ENCODE measurements at places on chromosomes 1 and 21.

DNA sequence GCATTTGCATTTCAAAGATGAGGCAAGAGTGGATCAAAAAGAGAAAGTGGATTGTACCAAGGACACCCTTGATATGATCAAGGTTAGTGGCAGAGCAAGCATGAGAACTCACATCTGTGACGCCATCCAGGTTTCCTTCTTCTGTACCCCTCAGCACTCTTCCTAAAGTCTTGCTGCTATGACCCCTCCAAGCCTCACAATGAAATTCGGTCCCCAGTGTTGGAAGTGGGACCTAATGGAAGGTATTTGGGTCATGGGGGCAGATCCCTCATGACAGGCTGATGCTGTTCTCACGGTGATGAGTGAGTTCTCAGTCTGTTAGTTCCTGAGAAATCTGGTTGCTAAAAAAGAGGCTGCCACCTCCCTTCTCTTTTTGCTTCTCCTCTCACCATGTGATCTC lies 86.4 kb downstream of the PGM1 start:
- DNase-seq: no peak

DNA sequence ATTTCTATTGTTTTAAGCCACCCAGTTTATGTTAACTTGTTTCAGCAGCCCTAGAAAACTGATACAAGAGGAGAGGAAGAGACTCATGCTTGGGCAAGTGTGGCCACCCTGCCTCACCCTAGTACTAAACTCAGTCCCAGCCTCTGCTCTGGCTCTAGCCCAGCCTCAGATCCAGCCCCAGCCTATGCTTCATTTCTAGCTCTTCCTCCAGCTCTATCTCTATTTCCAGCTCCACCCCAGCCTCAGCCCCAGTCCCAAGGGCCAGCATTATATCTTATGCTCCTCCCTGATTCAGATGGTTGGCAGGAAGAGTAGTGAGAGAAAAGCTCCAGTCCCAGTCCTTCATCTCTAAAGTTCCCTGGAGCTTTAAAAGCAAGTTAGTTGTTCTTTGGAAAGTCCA lies 535.5 kb downstream of the PTPRC start:
- DNase-seq: no peak

- no peak for DNase-seq
These were observed 70.9 kb downstream of the SDC3 start for GRCh38 chr1:30837653-30838052.

DNA sequence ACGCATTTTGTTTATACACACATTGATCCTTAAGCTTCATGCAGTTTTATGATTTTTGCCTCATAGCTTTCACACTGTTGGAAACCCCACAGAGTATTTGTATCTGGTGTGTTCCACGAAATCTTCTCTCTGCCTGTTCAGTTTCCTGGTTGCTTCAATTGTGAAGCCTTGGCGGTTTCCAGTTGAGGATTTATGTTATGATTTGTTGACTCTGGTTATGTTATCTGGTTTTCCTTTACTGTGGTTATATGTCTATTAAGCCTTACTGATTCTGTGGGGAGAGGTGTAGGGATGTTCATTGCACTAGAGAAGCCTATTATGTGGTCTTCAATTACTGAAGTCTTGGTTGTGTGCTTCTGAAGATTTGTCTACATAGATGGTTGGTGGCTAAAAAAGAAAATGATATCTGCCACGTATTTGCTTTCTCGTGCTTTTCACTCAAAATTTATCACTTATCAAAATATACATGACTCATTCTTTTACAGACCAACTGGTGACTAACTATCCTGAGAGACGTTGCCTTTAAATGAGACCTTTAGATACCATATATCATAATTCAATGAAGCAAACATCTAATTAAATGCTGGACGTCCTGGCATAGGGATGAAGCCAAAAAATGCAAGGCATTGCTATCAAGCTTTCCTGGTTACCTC lies 488.0 kb upstream of the B3GALT2 start:
- DNase-seq: no peak

DNA sequence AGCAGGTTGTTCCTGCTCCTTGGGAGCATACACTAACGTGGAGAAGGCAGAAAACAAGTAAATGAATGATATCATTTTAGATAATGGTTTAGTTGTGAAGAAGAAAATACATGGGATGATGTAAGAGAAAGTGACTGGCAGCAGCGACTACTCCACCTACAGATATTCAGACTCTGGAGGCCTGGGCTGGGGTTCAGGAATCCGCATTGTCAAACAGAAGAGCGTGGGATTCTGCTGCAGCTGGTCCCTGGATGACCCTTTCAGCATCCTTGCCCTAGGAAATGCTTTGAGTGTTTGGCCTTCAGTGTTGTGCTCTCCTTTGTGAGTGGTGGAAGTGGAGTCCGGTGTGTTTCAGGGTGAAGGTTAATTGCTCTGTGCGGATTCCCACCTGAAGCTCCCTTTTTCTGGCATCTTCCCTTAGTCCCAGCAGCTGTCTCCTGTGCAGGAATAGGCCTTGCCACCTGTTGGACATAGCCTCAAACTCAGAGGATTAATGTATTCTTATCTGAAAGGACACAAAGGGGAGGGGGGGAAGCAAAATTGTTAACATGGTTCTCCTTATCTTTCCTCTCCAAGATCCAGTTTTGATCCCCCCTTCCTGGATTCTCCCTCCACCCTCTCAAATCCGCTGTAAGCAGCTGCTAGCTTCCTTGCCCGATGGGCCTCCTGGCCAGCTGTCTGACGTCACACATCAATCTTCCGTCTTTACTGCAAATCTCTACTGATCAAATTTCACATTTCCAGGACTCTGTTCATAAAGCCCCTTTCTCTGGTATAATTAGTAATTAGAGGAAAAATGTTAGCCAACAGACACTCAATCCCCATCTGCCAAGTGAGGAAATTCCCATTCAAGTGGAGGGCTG lies 68.3 kb upstream of the SPAG17 start:
- DNase-seq: no peak

DNA sequence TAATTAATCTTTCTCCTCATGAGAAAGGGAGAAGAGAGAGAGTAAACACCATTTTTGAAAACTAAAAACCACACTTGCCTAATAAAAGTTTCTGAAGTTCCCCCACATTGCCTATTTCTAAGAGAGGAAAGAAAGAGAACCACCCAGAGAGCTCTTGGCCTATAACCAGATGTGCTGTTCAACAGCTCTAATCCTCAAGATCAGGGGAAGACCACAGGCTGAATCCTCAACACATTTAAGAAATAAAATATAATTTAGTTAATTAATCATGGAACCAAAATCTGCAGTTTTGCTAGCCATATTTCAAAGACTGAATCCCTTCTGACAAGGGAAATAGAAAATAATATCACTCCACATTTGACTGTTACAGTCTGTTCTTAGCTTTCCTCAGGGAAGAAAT lies 11.9 kb downstream of the PRRX1 start:
- DNase-seq: no peak

DNA sequence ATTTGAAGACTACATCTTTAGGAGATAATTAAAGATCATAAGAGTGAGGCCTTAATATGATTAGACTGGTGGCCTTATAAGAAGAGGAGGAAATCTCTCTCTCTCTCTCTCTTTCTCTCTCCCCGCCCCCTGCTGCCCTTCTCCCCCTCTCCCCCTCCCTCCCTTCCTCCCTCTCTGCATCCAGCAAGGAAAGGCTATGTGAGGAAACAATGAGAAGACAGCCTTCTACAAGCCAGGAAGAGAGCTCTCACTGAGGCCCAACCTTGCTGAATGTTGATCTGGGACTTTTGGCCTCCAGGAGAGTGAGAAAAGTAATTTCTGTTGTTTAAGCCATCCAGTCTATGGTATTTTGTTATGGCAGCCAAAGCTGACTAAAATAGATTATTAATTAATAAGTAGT lies 21.6 kb downstream of the FOXD3 start:
- no peak for DNase-seq

DNA sequence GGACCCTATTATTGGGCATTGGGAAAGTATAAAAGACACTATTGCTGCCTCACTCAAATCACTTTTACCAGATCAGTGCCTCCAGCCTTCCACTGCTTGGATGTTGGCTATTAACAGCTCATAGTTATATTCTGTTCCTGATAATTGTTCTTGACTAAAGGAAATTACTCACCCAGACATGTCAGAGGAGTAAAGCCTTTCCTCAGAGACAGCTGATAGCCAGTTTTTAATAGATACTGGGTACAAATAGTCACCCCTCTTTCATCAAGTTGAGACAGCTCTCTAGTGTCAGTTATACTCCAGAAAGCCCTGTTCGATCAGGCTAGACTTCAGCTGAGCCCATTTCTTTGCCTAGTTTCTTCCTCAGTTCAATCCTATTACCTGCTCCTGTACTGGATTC lies 876.1 kb upstream of the B3GALT2 start:
- DNase-seq: no peak

GRCh38 chr1:32693455-32694174 lies 9.0 kb downstream of the SYNC start:
- DNase-seq: no peak

Measured in NCI-H748 treated with DMSO at 0.1 percent for 48 hours (cell line).